Breast epithelium (tissue), 4 donors: ENCODE measurements at places on chromosomes 2 and 18.

DNA sequence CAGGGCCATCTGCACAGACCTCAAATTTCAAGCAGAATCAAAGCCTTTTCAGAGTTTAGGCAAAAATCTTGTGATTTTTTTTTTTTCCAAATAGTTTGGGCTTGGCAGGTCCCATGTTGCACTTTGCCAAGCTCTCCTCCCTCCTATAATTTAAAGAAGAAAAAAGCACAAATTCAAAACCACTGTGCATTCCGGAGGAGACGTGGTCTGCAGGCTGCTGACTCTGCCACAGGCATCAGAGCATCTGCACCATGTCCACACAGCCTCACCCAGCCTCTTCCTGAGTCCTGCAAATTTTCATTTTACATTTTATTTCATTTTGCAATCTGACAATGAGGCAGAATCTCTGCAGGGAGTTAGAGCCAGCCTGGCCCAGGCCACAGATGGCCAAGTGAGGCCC, 15.7 kb upstream of the GPC1 start:
- DNase-seq = no peak
- no peaks in the 10 kb centered on the region for H3K4me1 ChIP-seq
- no peaks in the 10 kb centered on the region for H3K36me3 ChIP-seq
- no peak overlapping the region for H3K4me3 ChIP-seq

- DNase-seq = no peak
- no peaks in the 10 kb centered on the region for H3K4me1 ChIP-seq
- no peaks in the 10 kb centered on the region for H3K27me3 ChIP-seq
- no peaks in the 10 kb centered on the region for H3K36me3 ChIP-seq
Measured at GRCh38 chr2:173874894-173875237, 90.3 kb downstream of the SP3 start.

DNA sequence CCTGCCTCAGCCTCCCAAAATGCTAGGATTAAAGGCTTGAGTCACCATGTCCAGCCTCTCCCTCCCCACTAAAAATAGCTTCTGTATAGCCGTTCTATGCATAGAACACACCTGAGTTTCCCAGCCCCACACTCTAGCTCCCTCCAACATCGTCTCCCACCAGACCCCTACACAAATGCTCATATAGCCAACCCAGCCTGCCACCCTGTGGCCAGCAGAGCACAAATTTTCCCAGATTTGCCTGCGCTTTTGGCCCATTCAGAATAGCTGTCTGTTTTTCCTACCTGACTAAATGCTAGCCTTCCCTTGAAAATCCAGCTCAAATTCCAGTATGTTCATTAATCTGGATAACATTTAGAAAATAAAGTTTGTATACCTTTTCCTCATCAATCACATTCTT, 22.8 kb downstream of the TRABD2A start:
- H3K27me3 ChIP-seq = no peaks in the 10 kb centered on the region
- H3K36me3 ChIP-seq = no peaks in the 10 kb centered on the region
- H3K4me3 ChIP-seq = no peak overlapping the region
- no peak for DNase-seq
- H3K27ac ChIP-seq = no peak overlapping the region
- H3K4me1 ChIP-seq = no peaks in the 10 kb centered on the region

GRCh38 chr2:71385012-71385411, 53.4 kb downstream of the ZNF638 start:
- no peaks in the 10 kb centered on the region for H3K4me1 ChIP-seq
- no peak for DNase-seq
- H3K4me3 ChIP-seq = no peak overlapping the region
- no peaks in the 10 kb centered on the region for H3K27me3 ChIP-seq
